Hypothalamus (tissue), 51 donors: ENCODE measurements at places on chromosomes 2 and 18.

- DNase-seq: no peak
Observed at GRCh38 chr2:37827911-37828511, 97.1 kb upstream of the RMDN2 start.

GRCh38 chr2:31054842-31055388, 83.3 kb downstream of the GALNT14 start:
- DNase-seq: no peak

DNA sequence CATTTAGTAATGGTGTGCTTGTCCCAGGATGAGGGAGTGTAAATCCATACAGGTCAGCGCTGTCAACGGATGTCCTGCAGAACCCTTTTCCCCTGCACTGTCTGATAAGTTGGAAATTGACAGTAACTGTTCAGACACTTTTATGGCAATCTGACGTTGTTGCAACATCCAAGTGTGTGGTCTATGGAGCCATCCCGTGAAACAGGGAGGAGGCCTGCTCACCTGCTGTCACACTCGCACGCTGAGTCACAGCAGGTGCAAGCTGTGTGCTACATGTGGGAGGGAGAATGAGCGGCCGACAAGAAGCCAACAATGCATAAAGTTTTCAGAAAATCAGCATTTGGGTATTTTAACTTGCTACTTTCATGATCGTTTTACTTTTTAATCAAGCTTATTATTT, 43.7 kb upstream of the RMDN2 start:
- DNase-seq: no peak

DNA sequence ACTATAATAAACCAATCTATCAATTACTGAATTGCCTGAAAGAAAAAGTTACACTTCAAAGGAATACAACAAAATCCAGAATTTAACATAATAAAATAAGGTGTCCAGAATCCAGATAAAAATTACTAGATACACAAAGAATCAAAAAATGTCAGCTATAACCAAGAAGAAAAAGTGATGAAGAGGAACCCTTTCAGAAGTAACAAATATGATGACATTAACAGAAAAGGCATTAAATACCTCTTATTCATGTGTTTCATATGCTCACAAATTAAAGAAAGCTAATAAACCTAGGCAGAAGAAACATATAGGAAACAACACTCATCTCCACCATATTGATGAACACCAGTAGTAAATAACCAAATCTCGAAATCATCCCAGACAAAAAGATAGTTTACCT, 722.8 kb downstream of the ADCYAP1 start:
- no peak for DNase-seq

DNA sequence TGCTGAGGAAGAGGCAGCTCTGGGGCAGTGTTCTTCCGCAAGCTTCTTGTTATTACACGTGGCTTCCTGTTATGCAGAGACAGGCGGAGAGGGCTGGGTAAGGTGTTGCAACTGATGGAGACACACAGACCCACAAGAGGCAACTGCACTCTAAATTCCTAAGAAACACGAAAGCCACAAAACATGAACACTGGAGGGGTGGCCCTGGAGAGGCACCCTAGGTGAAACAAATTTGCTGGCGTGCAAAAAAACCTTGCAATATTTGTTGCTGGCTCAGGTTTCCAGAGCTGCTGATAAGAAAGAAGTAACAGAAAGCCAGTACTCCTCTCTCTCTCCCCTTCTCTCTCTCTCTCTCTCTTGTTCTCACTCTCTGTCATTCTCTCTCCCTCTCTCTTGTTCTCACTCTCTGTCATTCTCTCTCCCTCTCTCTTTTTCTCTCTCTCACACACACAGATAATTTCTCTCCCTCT, 31.8 kb downstream of the ARHGAP25 start:
- DNase-seq: no peak

DNA sequence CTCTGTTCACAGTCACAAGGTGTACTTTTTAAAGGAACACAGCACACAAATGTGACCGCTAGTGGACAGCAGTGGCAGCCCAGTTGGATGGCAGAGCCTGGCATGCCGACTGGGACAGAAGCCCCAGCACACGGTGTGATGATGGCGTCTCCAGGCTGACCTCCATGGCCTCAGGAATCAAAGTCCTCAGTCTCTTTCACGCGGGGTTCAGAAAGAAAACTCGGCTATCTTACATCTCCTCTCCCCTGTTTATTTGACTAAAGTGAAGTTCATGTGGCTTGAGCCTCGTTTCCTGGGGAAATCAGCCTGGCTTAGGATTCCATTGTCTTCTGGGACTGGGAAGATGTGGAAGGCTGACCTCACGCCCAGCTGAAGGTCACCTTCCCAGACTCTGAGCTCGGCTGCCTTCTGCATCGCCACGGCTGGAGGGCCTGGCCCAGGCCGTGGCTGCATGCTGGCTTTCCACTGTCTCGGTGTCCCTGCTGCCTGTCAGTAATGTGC, 56.1 kb downstream of the ASAP2 start:
- no peak for DNase-seq

DNA sequence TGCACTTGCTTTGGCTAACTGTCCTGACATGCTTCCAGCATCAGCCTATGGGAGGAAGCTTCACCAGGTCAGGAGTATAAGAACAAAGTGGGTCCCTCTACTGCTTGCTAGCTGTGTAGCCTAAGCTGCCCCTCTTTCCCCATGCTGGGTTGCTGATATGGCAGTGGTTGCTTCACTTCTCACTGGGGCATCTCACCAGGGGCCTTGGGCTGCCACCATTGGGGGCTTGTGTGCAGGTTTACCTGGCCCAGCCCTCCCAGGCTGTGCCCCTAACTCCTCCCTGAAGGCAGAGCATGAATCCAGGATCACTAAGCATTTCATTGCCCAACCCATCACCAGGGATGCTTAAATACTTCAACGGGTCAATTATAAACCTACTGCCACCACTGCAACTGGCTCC, 817.1 kb upstream of the TMEFF2 start:
- DNase-seq: no peak

- DNase-seq: no peak
Observed at GRCh38 chr18:51852681-51853080, 487.3 kb upstream of the DCC start.

DNA sequence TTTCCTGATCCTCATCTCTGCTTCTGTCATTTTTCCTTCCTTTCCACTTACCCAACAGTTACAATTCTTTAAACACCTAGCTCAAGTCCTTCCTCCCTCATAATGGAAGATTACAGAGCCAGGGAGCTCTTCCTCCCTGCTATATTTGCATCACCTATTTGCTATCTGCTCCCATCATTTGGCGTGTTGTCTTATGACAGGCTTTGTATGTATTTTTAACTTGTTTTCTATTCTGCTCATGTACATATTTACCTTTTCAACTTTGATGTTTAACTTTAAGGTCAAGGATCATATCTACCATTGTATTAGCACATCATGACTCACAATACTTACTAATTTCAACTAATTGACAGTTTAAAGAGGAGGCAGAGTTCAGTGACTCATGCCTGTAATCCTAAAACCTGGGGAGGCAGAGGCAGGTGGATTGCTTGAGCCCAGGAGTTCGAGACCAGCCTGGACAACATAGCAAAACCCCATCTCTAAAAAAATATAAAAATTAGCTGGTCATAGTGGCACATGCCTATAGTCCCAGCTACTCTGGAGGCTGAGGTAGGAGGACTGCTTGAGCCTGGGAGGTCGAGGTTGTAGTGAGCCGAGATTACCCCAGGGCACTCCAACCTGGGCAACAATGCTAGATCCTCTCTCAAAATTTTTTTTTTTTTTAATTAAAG, 308.0 kb upstream of the STON1 start:
- no peak for DNase-seq

GRCh38 chr2:219452361-219453317, 18.0 kb downstream of the SPEG start:
- DNase-seq: no peak

DNA sequence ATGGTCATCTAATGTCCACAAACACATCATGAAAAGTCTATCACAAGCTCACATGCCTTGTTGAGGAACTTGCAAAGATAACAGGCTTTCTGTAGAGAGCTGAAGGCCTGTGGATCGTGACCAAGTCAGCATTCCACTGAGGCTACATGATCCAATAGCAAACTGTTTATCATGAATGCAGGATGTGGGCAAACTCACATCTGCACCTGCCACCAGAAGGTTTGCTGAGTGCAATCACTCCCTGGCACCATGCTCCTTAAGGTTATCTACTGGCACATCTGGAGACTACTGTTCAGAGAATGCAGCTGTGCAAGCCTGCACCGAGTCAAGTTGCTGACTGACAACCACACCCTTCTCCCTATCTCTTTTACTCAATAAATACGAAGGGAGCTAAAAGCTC, 67.3 kb upstream of the ACAA2 start:
- DNase-seq: no peak

DNA sequence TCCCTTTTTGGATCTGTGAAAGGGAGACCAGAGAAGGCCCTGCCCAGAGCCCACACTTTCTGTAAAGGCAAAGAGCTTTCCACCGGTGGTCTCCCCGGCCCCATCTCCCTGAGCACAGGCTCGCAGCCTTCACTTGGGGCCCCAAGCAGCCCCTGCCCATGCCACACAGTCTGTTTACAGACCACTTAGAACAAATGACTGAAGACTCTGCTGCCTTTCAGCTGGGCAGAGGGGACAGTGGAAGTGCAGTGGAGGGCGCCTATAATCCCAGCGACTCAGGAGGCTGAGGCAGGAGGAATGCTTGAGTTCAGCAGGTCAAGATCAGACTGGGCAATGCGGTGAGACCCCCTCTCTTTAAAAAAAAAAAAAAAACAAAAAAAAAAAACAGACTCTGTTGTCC, 28.9 kb downstream of the SERTAD2 start:
- DNase-seq: no peak

- DNase-seq: no peak
Observed at GRCh38 chr18:31774477-31774785, 13.8 kb upstream of the SLC25A52 start.

GRCh38 chr2:40823478-40823877, 371.6 kb upstream of the SLC8A1 start:
- no peak for DNase-seq

GRCh38 chr2:225569995-225570394, 170.5 kb downstream of the NYAP2 start:
- DNase-seq: no peak

- DNase-seq: no peak
Observed at GRCh38 chr18:40877096-40877495, 1077.9 kb upstream of the PIK3C3 start.

DNA sequence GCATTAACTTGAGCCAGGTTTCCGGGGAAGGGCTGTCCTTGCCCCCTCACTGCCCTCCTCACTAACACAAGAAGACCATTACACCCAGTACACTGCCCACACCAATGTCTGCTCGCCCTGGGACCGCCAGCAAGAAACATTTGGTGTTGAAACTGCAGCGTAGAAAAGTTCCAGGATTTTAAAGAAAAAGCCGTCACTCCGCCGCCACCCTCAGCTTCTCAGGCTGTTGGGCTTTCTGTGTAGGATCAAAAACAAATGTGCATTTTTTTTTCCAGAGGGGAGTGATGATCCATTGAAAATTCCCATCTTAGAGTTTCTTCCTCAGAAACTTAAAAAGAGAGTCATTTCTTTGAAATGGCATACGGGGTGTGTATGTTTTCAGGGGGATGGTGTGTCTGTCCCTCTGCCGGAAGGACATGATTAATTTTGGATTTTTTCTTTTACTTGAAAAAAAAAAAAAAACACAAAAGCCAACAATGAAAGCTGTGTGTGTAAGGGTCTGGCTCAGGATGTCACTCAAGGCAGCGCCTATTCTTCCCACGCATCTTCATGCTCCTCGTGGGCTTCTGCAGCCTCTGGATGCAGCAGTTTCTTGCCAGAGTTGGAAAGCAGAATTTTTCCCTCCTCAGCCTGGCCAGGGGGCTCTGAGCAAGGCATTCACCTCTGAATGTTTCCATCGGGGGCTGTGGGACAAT, 184.9 kb downstream of the GLI2 start:
- DNase-seq: no peak

GRCh38 chr18:2723207-2723606, 67.7 kb downstream of the SMCHD1 start:
- no peak for DNase-seq

DNA sequence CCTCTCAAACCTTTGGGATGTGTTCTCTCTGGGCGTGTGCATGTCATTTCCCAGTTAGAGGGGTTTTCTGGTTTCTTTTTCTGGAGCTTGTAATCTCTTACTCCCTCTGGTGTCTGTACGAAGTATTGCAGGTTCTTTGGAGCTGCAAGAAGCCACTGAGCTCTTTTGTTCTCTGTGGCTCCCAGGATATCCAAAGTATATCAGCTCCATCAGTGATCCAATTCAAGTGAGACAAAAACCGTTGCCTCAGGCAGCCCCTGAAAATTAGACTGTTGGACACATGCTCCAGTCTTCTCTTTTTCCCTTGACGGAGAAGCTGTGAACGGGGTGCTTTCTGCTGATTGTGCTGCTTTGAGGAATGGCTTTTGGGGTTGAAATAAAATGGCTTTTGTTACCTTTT, 59.0 kb upstream of the LDLRAD4 start:
- no peak for DNase-seq

DNA sequence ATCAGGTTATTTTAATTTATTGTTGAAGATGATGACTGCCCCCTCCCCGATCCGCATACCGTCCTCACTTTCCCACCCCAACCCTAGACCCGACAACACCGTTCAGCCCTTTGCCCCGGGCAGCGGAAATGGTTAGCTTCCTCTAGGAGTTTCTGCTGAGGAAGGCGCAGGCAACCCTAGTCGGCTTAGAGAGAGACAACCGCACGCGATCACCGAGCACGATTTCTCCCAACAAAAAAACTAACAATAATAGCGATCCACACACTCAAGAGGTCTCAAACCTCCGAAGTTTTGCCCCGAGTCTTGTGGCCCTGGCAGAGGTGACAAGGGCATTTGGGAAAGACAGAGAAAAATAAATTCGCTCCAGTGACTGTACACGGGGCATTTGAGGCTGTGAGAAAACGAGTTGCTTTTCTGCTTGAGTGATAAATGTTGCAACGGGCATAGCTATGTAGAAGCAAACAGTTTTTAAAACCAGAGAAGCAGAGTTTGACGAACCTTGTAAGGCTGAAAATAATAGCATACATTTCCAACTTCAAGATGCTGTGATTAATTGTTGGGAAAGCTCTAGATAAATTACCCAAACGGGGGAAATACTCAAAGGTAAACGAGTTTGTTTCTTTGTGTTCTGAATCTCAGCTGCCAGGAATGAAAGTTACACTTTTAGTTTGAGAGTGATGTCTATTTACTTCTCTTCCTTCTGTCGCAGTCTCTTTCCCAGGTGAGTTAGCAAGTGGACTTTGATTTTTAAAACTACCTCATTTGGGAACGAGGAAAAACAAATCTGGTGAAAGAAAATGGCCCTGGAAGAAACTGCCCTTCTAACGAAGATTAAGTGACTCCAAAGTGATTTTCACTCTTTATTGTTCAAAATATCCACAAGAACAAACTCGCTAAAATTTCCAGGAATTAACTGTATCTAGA, 11.0 kb upstream of the SIX3 start:
- DNase-seq: no peak

- DNase-seq: no peak
Observed at GRCh38 chr2:12502759-12503158, 214.0 kb upstream of the TRIB2 start.

- no peak for DNase-seq
Observed at GRCh38 chr18:4276953-4277585, 178.0 kb downstream of the DLGAP1 start.

DNA sequence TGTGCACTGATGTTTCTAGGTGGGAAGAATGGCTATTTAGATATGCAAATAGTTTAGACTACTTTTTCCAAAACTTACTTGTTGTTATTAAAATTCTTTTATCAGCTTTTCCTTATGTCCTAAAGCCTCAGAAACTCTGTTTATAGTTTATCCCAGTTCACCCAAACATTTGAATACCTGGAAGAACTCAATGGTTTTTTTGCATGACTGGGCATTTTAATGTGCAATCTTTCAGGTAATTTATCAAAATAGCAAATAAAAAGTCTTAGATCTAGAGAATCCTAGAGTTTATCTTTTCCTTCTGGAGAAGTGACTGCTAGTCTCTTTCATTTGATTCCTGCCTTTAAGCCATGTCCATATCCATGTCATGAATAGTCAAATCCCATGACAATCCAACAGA, 9.6 kb upstream of the ADAM23 start:
- DNase-seq: no peak
